Neural crest cell (in vitro differentiated cells): ENCODE measurements at places on chromosomes 12 and 14.

- DNase-seq = no peak
Observed at GRCh38 chr12:4685317-4685716, 34.9 kb upstream of the GALNT8 start.

DNA sequence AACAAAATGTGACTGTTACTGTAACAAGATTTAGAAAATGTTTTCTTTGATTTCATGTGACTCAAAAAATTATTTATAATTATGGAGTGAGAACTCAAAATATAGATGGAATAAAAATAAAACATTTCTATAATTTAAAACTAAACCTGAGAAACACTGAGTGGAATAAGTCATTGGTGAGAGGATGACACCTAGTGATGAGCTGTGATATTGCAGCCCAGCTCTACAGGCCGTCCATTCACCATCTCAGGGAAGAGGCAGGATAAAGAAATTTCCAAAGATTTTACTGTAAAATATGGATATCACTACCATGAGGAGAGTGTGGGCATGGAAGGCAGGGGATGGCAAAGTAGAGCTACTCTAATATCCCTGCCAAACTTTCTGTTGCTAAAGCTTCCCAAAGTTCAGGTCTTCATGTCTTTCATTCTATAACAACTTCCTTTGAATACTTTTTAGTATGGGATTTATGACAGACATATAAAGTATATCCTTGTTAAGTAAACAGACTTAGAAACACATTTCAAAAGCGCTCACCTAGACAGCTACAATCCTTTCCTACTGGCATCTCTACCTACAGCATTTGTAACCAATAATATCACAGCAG is 308.0 kb downstream of the ITPR2 start:
- DNase-seq = no peak

DNA sequence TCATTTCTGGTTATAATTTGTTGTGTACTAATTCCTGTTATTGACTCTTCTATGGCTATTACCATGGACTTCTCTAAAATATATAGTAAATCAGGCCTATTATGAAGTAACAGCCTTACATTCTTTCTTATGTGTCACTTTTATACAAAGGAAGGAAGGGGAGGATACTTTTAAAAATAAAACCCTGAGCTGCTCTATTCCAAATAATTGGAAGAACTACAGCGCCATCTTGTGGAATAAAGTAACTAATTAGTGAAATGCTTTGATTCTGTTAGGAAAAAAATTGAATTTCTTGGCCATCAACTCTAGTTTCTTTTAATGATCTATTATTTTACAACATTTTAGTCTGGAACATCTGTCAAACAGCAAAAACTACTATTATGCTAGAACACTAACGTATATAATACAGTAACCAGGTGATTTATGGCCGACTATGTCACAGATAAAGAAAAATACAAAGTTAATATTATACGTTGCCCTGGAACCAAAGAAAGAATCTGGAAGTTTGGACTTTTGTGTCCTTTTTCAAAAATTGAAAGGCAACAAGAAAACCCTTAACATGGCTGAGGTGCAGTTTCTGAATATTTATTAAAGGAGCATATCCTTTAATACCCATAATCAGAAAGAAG is 55.0 kb upstream of the NELL2 start:
- DNase-seq = no peak

GRCh38 chr12:536751-537245 is 77.1 kb downstream of the B4GALNT3 start:
- no peak for DNase-seq

GRCh38 chr14:76904740-76905569 is 78.7 kb downstream of the LRRC74A start:
- no peak for DNase-seq

GRCh38 chr12:119804011-119804641 is 73.0 kb downstream of the CIT start:
- peak; percentile 50 for DNase-seq

- DNase-seq = no peak
Observed at GRCh38 chr14:100671906-100672305, 54.8 kb upstream of the DLK1 start.

GRCh38 chr14:74085828-74086227 is 1.1 kb downstream of the LIN52 start:
- no peak for DNase-seq

DNA sequence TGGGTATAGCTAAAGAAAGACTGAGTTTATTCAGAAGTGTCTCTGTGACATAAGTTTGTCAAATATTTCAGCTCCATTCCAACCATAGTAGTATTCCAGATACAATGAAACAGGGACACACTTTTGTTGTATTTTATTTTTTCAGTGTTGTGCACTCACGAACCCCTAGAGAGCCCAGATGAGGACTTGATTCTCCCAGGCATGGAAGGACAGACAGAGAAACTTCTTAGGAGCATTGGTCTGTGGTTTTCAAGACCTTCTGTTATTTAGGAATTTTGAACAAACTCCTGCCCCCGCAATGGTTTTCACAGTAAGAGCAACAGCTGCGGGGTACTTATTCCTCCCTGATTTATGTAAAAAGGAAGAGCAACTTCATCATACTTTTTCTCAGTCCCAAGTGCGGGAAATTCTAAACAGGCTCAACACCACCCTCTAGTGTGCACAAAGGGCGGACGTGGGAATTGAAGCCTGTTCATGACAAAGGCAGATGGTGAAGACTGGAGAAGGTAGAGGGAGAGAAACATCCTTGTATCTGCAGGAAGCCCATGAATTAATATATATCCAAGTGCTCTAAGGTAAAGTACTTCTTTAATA is 147.6 kb downstream of the PAH start:
- peak; percentile 53 for DNase-seq

DNA sequence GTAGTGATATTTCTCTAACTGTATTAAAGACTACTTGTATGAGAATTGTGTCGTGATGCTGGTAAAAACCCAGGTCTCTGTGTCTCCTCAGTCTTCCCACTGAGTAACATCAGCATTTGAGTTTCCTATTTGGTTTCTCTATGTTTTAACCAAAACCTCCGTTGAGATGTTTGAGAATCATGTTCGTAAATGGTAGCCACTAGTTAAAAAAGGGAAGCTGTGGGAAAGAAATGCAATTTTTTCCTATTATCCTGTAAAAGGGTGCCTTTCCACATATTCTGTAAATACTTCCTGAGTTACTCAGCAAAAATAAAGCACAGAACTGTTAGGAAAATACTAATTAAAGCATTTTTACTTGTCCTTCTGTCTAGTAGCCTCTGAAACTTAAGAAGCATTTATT is 7.0 kb downstream of the CLEC1B start:
- DNase-seq = no peak

DNA sequence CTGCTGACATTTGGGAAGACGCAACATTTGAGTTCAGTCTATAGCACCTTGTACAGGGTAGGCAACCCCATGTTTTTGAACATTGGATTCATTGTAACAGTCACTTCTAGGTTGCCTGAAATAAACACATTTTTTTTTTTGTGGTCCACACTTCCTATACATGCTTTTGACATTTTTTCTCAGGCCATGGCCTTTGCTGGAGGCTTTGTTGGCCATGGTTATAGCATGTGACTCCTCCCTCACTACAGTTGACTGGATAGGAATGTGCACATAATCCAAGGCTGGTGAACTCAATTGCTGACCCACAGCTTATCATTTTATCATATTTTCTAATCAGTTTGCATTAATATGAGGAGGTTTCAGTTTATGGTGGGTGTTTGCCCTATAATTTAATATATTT is 60.6 kb downstream of the TMEM117 start:
- no peak for DNase-seq

DNA sequence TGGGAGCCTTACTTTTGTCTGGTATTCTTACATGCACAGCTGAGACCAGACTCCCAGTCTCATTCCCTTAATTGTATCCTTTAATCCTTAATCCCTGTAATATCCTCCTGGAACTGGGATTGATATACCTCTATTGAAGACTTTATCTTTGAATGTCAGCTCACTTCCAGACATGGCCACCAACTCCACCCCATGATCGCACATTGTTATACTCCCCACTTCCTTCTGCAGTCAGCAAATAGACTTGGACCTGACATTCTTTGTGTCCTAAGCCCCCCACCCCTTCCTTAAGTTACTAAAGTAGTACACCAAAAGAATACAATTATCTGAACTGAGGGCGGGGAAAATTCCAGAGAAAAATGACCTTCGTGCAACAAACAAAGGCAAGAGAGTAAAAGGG is 8.6 kb upstream of the OSBPL8 start:
- DNase-seq = no peak

DNA sequence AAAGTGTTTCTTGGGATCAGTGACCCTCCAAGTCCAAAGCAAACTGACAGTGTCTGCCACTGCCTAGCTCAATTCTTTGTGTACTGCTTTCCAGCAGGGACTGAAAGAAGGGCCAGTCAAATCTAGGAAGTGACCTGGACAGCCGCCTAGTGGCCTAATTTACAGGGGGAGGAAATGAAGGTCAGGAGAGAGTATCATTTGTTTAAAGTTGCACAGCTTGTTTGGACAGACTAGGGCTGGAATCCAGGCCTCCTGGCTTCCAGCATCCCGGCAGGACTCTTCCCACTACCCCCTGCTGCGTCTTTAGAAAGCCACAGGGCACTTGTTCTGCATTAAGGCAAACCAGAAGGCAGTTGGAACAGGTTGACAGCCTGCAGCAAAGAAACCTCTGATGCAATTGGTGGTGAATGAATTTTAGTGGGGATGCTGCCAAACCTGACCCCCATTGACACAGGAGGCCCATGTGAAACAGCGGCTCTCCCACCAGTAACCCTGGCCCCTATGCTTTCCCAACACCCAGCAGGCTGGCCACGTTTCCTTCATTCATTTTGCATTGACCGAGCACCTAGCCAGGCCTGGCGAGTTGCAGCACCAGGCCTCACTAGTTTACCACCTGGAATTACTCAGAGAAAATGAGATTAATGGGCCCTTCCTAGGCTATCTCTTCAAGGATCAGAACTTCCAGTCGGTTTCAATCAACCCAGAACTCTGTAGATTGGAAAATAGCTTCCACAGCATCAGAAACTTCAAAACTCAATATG is 28.2 kb downstream of the GALNT16 start:
- peak; percentile 16 for DNase-seq
